ENCODE measurements at places on chromosomes 4 and X. TPM values are rescaled to one million over a fixed set of nuclear protein-coding genes. Genes with fewer than 3 reads are reported as not detected.

DNA sequence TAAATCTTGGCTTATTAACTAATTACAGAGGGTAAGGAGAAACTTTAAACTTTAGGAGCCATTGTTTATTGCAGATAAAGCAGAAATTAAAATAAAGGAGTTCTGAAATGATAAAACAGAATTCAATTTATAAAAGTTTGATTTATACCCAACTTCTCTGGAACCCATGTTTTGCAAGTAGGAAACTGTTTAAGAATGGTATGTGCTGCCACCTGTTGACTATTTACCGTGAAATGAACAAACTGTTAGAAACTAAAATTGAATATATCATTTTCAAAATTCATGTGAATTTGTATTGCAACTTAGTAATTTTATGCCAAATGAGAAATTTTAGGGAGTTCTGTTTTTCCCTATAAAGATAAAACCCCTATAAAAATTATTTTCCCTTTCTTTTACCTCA is 11.0 kb upstream of the TBC1D8B start:
- no peak for DNase-seq

DNA sequence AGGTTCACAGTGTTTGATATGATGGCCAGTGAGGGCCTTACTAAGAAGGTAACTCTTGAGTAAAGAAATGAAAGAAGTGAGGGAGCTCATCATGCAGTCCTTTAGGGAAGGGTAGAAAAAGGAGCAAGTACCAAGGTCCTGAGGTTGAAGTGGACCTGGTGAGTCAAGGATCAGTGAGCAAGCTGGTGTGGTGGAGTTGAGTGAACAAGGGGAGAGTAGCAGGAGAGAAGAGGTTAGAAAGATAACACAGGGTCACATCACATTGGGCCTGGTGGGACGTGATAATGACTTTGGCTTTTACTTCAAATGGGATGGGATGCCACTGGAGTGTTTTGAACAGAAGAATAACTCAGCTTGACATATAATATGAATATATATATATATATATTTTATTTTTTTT is 44.7 kb downstream of the OSTC start:
- no peak for DNase-seq

DNA sequence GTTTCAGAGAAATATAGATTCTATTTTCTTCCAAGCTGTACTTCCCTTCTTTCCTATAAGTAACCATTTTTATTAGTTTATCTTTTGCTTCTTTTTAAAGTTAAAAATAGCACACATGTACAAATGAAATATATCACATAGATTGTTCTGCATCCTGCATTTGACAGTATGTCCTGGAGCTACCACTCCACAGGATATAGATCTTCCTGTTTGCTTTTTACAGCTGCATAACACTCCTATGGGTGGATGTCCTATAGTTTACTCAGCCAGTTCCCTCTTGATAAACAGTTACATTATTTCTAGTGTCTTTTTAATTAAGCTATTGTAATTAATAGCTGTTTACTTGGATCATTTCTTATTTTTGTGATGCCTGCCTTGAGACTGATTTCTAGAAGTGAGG is 301.6 kb upstream of the DDX53 start:
- DNase-seq, result no peak

GRCh38 chr4:114334884-114335330 is 263.7 kb upstream of the UGT8 start:
- DNase-seq, result no peak

EDNRA gene
- polyA plus RNA-seq, result 115 TPM

SERPINA7 gene
- polyA plus RNA-seq, result not detected
